ENCODE measurements at places on chromosomes 2 and 18.

GRCh38 chr2:12979066-12979465 is 262.3 kb downstream of the TRIB2 start:
- no peak for DNase-seq

DNA sequence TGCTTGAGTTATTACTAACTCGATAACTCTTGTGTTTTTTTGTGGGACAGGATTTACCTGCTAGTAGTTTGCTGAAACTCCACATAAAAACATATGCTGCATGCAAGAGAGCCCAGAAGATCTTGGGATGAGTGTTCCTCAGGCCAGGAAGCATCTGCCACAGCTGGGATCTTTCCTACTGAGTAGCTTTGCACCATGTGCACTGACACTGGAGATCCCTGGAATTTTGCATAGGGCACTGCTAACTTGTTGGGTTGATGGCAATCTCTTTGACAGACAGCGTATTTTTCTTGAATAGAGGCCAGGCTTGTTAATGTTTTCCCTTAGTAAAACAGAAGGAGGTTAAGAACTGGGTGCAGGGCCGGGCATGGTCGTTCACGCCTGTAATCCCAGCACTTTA is 808 bp upstream of the SERPINB11 start:
- no peak for DNase-seq

DNA sequence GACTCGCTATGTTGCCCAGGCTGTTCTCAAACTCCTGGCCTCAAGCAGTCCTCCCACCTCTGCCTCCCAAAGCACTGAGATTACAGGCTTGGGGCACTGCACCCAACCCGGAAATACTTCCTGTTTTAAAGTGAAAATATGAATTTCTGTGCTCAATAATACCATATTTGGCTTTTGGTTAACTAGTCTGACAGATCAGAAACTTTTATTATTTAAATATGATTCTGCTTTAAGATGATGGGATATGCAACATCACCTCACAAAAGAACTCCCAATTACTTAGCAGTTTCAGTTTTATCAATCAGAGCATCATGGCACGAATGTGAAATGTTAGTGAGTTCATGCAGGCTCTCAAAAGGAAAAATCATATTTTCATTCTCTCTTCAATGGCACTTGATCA is 120.6 kb downstream of the PTRHD1 start:
- DNase-seq: no peak

GRCh38 chr2:37587817-37588216 is 83.6 kb downstream of the CDC42EP3 start:
- no peak for DNase-seq

- DNase-seq: no peak
These were observed 223.0 kb downstream of the RND3 start for GRCh38 chr2:150264442-150264841.

DNA sequence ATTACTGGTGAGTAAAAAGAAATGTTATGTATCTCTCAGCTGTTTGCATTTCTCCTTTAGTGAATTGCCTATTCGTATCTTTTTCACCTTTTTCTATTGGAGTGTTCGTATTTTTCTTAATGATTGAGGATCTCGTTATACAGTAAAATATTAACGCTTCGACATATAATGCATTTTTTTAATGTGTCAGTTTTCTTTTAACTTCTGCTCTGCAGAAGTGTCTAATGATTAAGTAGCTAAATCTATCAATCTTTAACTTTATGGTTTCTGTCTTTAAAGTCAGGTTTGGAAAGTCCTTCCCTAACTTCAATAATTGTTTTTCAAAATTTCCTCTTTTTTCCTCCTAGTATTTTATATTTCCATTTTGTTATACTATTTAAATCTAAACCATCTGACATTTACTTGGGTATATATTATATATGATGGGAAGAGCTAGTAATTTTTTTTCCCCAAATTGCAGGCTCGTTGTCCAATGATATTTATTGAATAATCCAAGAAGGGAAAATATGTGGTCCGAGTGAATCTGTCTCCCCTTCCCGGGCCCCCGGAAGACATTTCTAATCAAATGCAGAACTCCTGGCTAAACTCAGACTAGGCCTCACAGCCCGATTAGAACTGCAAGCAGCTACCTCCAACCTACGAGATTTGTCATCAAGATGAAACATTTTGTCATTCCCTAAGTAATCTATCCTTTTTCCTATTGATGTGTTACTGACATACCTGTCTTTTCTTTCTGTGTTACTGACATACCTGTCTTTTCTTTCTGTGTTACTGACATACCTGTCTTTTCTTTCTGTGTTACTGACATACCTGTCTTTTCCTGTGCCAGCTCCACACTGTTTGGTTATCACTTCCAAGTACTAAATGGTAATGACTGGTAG is 17.2 kb downstream of the PCBP1 start:
- no peak for DNase-seq

DNA sequence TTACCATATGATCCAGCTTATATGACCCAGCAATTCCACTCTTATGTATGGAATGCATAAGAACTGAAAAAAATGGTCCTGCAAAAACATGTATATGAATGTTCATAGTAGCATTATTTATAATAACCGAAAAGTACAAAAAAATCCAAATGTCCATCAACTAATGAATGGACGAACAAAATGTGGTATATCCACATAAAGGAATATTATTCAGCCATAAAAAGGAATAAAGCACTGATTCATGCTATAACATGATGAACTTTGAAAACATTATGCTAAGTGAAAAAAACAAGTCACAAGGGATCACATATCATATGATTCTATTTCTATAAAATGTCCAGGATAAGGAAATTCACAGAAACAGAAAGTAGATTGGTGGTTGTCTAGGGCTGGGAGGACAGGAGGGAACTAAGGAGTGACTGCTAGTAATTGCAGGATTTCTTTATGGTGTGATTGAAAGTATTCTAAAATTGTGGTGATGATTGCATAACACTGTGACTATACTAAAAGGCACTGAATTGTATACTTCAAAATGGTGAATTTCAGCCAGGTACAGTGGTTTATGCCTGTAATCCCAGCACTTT is 10.0 kb upstream of the DIS3L2 start:
- DNase-seq: no peak
